ENCODE measurements at places on chromosomes 3 and 15.
A peak's percentile ranks its signal among the peaks of the same experiment; 100 is the strongest.

GRCh38 chr15:43920254-43920600 lies 93.4 kb downstream of the WDR76 start:
- no peak for DNase-seq

- DNase-seq = no peak
Observed at GRCh38 chr3:63661242-63661641, 8.8 kb downstream of the SNTN start.

GRCh38 chr3:120623727-120624093 lies 27.6 kb downstream of the NDUFB4 start:
- no peak for DNase-seq

- no peak for DNase-seq
Observed at GRCh38 chr3:153249906-153250305, 87.9 kb downstream of the RAP2B start.

- DNase-seq = no peak
Observed at GRCh38 chr3:100753846-100754245, 44.6 kb downstream of the TFG start.

DNA sequence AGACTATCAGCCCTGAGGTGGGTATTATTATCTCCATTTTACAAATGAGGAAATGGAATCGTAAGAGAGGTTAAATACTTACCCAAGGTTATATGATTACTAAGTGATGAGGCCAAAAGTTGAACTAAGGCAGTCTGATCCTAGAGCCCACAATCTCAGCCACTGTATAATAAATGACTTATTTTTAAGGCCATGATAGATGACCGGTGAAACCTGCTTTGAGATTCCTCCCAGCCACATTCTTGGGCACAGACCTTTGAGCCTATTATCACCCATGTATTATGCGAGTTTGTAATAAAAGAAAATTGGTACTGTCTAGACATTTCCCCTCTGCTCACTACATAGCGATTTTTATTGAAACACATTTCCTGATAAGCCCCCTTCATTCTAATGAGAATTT lies 37.4 kb downstream of the POLQ start:
- DNase-seq = no peak

DNA sequence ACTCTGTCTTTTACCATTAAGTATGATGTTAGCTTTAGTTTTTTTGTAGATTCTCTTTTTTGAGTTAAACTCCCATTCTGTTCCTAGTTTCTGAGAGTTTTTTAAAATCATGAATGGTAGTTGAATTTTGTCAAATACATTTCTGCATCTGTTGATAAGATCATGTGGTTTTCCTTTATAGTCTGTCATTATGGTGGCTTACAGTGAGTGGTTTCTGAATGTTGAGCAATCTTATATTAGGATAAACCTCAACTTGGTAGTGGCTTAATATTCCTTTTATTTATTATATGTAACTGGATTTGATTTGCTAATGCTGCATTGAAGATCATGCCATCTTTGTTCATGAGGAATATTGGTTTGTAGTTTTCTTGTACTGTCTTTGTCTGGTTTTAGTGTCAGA lies 34.8 kb downstream of the NEO1 start:
- no peak for DNase-seq

DNA sequence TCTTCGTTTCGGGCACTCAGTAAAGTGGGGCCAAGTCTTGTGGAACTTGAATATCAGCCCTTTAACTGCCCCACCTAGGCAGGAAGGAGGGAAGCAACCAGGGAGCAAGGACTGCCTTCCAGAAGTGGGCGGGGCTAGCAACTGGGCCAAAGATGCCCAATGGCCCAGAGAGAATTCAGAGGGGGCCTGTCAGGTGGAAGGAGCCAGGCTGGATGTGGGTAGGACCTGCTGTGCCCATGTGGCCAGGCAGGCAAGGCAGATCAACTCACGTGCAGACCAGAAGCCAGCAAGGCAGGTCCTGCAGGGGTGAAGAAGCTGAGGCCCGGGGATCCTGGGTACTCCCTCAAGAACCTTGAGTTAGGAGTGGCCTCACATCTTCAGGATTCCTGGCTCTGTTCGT lies 5.5 kb downstream of the MAP6D1 start:
- DNase-seq = no peak

GRCh38 chr15:70187331-70187730 lies 89.6 kb upstream of the TLE3 start:
- no peak for DNase-seq

DNA sequence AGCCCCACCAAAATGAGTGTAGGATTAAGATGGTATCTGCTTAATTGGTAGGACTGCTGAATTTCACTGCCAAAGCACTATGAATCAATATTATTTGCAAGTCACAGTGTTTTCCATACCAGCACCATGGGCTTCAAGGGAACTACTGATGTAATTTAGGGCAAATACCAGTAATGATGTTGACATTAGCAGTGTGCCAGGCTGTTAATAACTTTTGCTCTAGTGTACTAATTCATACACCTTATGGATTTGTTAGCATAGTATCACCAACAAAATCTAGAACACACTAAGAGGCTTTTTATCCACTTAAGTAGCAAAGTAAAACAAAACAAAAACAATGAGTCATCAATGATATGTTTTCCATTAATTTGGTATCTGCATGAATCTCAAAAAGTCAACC lies 888.2 kb downstream of the CADM2 start:
- no peak for DNase-seq

- no peak for DNase-seq
Observed at GRCh38 chr3:86794361-86795065, 196.4 kb downstream of the VGLL3 start.

- DNase-seq = no peak
Observed at GRCh38 chr15:25860885-25861866, 2.0 kb downstream of the ATP10A start.

DNA sequence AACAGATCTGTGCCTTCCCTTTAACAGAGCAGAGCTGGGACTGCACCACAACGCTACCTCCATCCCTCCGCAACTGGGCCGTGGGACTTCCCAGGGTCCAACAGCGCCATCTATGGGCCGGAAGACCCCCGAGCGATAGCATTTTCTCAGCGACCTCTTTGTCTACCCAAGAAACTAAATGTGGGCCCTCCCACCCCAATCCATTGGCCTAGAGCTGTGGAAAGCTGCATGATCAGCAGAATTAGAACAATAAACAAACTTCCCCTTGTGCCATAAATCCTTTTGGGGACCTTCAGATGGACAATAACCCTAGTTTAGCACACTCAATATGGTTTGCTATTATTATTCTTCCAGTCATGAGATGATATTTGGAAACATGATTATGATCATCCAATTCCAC lies 74.8 kb upstream of the NTRK3 start:
- no peak for DNase-seq

GRCh38 chr15:78751602-78751979 lies 59.7 kb downstream of the ADAMTS7 start:
- DNase-seq = no peak

GRCh38 chr3:31129241-31129640 lies 234.8 kb upstream of the GADL1 start:
- DNase-seq = no peak

GRCh38 chr3:159668990-159669476 lies 319.6 kb upstream of the IL12A start:
- no peak for DNase-seq

- DNase-seq = no peak
Observed at GRCh38 chr3:2915826-2916225, 194.3 kb downstream of the IL5RA start.

- no peak for DNase-seq
Observed at GRCh38 chr3:122088531-122088930, 33.4 kb downstream of the CD86 start.

DNA sequence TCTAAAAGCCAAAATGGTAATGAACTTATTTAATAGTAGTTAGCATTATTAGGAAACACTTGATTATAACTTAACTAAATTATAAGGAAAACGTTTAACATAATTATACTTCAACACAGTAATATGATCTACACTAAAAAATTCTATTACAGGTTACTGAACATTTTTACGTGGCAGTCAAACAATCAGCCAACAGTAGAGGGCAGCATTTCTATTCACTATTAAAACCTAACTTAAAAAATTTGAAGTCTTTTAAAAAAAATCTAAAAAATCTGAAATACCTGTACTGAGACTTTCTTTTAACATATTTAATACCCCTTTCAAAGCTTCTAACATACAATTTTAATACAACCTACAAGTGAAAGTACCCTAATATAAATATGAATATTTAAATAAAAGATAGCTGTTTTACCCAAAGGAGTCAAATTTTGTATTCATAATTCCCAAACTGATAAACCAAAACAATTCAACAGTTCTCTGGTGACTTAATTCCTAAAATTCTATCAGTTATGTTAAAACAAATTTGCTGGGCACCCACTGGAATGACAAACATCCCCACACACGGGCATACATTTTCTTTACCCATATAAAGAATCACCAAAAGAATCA lies 41.5 kb downstream of the DLG1 start:
- no peak for DNase-seq

DNA sequence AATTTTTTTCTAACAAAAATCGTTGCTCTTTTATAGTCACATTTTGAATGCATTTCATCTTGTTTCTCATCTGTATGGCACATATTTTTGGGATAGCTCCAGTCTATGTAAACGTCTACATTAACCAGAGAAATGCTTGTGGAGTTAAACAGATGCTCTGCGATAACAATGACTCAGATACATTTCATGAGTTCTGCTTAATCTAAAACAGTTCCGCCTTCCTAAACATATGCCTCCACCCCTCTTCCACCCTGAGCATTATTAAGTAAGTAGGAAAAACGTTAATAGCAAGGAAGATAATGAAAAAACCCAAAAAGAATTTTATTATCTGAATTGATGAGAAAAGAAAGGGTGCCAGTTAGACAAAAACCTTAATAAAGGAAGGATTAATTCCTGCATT lies 396.1 kb downstream of the TUSC7 start:
- no peak for DNase-seq

DNA sequence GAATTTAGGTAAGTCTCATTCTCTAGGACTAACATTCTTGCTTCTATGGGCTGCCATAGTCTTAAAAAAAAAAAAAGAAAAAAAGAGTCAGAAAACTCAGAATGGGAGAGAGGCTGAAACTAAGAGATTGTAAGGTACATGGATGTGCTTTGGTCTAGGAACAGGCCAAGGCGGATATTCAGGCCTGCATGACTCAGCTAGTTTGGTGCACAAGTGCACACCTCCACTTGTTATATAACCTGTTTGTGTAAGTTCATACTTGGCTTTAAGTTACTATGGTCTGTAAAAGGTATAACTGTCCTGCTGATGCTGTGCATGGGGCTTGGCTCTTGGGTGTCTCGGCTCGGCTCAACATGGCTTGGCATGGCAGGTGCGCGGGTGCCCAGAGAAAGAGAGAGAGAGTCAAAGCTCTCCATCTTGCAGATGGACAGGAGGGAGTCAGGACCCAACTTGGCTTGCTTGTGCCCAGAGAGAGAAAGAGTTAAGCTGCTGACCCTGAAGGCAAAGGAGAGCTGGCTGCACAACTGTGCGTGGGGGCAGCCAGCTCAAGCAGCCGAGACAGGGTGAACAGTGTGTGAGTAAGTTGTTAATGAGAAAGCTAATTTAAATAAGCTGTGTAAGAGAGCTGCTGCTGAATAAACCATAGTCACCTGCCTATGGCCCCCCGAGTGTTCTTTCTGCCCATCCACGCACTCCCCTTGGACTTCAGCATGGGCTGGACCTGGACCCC lies 31.4 kb upstream of the CHRNB4 start:
- no peak for DNase-seq

GRCh38 chr15:89293012-89293411 lies 41.6 kb downstream of the POLG start:
- DNase-seq = no peak

DNA sequence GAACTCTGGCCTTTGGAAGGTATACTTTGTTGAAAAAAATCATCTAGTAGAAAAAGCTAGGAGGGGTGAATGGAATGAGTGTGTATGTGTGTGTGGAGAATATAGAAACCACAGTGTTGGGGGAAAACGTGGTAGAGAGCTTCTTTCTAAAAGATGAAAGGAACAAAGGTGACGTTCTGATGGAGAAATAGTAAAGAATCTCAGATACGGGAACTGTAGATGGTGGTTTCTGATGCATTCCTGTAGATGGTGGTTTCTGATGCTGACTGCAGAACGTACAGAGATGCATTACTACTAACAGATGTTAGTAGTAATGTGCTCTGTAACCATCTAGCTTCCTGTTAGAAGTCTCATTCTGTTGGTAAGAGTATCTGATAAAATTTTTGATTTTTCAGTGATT lies 60.2 kb downstream of the VPS8 start:
- no peak for DNase-seq

GRCh38 chr15:78129077-78129750 lies 2.0 kb downstream of the CIB2 start:
- no peak for DNase-seq

GRCh38 chr3:71360764-71361163 lies 222.8 kb downstream of the FOXP1 start:
- DNase-seq = no peak

DNA sequence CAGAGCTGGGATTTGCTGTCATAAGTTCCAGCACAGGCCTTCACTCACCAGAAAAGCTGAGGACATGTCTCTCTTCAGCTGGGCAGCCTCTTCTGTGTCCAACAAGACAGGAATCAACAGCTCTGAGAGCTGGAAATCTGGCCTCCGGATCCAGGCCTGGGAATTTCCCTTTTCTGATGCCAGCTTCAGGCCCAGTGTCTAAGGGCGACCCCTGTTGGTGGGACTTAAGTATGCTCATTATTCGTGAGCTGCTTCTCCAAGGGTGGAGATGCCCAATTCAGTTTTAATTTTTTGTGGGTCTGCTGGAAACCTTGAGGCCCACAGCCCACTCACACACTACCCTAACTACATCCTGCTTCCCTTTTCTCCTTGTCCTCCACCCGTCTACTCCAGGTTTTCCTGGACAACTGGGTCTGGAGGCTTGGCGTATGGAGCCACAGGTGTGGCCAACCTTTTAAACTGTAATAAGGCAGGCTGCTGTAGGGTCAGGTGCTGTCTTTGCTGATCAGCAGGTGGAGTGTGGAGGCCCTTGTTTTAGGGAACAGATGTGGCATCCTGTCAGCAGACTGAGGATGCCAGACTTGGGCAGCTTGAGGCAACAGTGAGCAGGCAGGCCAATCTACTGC lies 2.6 kb upstream of the CEMIP start:
- DNase-seq = peak; percentile 53

- no peak for DNase-seq
Observed at GRCh38 chr15:58434334-58434875, 2.6 kb downstream of the LIPC start.

DNA sequence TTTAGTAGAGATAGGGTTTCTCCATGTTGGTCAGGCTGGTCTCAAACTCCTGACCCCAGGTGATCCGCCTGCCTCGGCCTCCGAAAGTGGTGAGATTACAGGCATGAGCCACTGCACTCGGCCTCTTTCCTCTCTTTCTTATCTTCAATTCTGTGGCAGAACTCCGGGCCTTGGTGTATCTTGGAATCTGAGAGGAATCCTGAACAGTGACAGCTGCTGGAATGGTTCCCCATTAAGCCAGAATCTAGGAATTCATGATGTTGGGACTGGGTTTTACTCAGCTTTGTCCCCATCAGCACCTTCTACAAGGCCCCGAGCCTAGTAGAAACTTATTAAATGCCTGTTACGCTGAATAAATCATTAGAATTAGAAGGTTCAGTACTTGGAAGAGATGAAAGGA lies 81.4 kb downstream of the GPR156 start:
- DNase-seq = no peak

DNA sequence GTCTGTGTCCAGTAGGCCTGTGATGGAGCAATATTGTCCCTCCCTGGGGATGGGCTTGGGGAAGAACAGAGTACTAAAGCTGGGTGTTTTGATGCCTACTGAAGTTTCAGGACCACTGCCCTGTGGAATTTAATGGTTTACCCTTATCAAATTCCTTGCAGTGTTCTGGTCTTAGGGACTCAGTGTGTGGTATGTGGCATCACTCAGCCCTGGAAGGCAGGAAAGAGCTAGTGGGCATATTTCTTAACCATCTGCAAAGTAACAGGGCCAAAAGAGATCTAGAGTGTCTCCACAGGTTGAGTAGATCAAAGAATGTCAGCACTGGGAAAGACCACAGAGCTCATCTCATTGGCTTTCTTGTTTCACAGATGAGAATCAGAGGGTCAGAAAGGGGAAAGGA lies 11.8 kb upstream of the SCN10A start:
- no peak for DNase-seq

All from substantia nigra (tissue), 51 donors.